AG09309 (cell line): ENCODE measurements at places on chromosomes 3 and 15.

GRCh38 chr15:75201616-75202250 lies at the start of gene C15orf39:
C15orf39 (plus strand) TSS chr15:75201882; CDS start chr15:75206049, 4,167 bp downstream.
- DNase-seq, result peak; percentile 17

GRCh38 chr3:169744366-169745054 lies 20.4 kb downstream of the TERC start:
- DNase-seq, result no peak

DNA sequence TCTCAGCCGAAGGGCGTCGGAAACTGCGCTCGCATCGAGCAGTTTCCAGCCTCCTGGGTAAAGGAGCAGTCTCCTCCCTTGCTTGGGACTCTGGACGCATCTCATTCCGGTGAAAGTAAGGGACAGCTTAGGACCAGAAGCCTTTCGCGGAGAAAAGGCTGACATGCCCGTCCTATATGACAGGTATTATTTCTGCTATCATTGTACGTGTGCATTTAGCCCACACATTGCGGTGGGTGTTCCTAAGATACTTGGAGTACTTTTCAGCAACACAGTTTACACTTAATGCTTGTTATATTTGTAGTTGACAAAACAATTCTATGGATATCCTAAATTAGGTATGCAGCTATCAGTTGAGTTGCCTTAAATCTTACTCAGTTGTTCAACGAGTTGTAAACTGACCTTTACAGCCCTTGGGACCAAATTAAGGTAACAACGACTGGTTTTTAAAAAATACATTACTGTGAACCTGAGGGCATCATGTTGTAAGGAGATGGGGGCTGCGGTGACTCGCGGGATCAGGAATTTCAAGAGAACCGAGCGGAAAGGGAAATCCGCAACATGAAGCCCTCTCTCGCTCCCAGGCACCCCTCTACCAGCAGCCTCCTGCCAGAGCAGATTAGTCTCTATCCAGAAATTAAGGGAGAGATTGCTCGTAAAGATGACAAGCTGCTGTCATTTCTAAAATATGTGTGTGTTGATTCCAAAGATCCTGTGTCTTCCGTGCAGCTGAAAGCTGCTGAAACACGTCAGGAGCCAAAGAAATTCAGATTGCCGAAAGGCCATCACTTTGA lies 632 bp upstream of the COPS2 start:
- no peak for DNase-seq

DNA sequence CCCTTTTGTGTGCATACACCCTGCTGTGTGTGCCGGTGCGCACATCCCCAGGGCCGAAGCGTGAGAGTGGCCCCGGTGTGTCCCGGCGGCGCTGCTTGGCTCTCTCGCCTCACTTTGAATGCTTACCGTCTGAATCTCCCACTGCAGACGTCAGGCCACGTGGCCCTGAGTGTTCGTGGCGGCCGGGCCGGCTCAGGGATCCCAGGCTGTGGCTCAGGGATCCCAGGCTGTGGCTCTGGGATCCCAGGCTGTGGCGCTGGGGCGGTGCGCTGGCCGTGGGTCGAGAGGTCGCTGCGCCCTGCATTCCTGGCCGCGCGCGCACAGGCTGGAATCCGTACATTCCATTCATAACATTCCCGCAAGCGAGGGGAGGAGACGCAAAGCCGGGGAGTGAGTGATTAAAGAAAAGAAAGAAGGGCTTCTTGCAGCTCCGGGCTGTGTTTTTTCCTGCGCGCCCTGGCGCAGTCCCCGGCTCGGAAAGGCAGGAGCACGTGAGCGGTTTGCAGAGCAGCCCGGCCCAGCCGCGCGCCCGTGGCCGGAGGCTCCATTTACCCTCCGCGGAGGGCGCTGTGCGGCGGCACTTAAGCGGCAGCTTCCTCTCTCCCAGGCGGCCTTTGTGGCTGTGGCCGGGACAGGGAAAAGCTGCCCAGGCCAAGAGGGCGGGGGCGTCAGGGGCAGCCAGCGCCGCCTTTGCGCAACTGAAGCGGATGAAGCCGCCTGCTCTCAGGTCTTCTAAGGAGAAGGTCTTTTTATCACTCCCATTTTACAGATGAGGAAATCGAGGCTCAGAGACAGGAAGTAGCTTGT lies 87.0 kb upstream of the ALDH1L1 start:
- DNase-seq, result peak; percentile 88

GRCh38 chr3:522888-523287 lies 326.3 kb downstream of the CHL1 start:
- no peak for DNase-seq

DNA sequence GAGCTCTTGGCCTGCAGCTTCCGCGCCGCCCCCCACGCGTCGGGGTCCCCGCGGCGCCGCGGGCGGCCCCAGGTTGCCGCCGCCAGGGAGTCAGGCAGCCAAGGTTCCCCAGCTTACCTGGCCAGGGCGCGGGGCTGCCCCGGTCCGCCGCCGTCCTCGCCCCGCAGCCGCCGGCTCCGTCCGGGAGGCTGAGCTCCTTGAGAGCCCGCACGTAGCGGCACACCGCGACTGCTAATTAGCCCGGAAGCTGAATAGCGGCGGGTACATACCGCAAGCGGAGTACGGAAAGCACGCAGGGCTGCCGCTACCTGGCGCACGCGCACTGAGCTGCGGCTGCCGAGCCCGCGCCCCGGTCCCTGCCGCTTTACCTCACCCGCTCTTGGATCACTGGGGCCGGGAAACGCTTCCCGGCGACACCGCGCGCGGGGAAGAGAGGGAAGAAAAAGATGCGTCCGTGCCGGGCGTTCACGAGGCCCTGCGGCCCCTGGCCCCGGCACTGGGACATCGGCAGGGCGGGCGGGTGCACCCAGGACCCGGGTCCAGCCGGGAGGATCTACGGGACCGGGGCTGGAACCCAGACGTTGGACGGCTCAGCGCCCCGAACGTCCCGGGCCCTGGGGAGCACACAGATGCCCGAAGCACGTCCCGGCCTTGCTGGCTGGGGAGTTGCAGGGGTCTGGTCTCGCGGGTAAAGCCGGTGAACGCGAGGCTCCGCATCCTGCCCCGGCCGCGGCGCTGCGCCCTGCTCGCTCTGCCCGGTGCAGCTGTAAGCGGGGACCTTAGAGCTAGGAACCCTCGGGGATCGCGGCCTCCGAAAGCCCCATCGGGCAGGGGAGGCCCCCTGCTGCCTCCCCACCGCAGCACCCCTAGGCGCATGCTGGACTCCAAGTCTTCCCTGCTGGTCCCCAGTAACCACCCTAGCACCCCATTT lies at the start of gene GOLGA8B:
GOLGA8B (minus strand) TSS at position 253 of the 931 bp plus-strand sequence. CDS start 47,739 bp downstream, outside the sequence.
- no peak for DNase-seq

GRCh38 chr15:55661428-55661827 lies 73.3 kb upstream of the PYGO1 start:
- DNase-seq, result no peak

- DNase-seq, result no peak
Measured at GRCh38 chr3:128895843-128896697, 16.6 kb downstream of the ACAD9 start.

- DNase-seq, result no peak
Measured at GRCh38 chr3:136634821-136635220, 117.4 kb downstream of the STAG1 start.

GRCh38 chr3:15010664-15011063 lies 54.5 kb downstream of the MRPS25 start:
- no peak for DNase-seq

DNA sequence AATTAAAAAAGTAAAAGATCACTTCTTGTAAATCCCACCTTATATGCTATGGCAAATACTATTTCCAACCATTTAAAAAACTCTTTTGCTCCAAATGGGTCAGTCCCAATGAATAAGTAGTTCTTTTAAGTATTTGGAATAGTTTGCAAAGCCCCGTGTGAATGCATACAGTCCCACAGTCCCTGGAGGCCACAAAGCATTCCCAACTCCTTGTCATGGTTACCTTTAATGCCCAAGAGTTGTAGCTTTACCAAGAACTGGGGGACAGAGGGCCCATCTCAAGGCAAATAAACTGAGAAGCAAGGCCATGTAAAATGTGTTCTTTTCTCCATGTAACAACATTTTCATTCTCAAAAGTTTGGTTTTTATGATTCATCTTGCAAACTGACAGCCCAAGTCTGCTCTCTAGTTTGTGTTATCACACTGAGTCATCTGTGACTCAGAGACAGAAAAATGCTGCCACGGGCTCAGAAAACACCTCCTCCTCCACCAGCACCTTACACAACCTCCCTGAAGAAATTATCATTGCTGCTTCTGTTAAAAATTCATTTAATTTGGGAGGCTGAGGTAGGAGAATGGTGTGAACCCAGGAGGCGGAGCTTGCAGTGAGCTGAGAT lies 336.2 kb downstream of the ERC2 start:
- peak; percentile 80 for DNase-seq

GRCh38 chr3:124862006-124862405 lies 25.2 kb downstream of the ITGB5 start:
- no peak for DNase-seq

GRCh38 chr15:92316586-92317295 lies 76.9 kb upstream of the ST8SIA2 start:
- DNase-seq, result no peak

DNA sequence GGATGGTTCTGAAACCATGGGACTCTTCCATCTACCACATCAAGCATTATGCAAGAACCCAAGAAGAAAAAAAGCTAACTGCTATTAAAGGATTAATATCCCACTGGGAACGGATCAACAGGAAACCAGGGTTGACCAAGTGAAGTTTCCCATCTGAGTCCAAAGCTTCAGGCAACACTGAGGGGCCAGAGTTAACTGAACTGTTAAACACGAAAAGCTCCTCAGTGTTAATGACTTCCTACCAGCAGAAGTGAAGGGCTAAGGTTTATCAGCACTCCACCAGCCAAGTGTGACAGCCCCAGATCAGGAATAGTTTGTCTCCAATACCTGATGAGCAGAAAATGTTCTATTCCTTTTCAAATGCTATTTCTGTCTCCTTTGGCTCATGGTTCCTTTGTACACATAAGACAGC lies 36.7 kb downstream of the PTPN9 start:
- no peak for DNase-seq

GRCh38 chr3:109640146-109640652 lies 302.9 kb upstream of the DPPA4 start:
- no peak for DNase-seq

DNA sequence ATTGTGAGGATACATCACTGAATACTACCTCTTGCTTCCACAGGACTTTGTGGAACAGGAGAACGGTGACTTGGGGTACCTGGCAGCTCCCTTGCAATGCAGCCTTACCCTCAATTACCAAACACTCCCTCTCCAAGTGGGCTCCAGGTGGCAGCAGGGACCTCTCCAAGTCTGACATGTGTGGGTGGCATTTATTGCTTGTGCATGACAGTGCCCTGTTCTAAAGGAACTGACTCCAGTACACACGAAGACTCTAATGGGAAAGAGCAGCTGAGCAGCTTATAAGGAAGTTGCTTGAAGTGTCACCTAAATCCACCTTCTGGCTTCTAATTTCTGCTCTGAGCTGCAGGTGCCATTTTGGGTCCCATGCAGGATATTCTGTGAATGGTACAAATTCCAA lies 174.1 kb upstream of the SLCO3A1 start:
- DNase-seq, result no peak

- no peak for DNase-seq
Measured at GRCh38 chr15:93454788-93455187, 365.8 kb upstream of the RGMA start.

DNA sequence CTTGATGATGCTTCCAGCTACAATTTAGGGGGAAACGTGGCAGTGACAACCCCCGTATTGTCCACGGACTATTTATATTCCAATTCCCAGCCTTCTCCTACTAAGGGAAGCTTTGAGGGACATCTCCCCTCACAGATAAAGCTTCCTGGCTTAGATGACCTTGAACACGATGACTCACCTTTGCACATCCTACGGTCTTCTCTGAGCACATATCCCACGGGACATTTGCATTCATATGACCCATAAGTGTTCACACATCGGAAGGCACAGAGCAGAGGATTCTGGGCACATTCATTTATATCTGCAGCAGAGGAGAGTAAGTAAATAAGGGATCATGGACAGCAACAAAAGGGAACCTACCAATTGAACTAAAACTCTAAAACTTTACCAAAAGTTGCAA lies 101.5 kb downstream of the DUT start:
- DNase-seq, result no peak

GRCh38 chr3:115836944-115837343 lies 213.6 kb downstream of the GAP43 start:
- DNase-seq, result no peak

DNA sequence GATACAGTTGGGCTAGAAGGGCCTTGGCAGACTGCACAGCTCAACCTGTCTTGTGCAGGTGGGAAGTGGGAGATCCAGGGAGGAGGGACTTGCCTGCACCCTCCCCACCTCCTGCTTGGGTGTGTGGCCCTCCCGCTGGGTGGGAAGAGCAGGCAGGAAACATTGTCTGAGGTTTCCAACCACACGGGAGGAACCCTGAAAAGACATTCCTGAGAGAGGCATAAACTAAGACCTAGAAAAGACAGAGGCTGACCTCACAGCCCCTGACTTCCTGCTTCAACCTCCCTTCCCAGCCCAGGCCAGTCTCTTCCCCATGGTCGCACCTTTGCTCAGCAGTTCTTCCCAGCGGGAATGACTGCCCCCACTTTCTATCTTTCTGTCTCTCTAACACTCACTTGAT lies 46.3 kb upstream of the INSYN1 start:
- no peak for DNase-seq

DNA sequence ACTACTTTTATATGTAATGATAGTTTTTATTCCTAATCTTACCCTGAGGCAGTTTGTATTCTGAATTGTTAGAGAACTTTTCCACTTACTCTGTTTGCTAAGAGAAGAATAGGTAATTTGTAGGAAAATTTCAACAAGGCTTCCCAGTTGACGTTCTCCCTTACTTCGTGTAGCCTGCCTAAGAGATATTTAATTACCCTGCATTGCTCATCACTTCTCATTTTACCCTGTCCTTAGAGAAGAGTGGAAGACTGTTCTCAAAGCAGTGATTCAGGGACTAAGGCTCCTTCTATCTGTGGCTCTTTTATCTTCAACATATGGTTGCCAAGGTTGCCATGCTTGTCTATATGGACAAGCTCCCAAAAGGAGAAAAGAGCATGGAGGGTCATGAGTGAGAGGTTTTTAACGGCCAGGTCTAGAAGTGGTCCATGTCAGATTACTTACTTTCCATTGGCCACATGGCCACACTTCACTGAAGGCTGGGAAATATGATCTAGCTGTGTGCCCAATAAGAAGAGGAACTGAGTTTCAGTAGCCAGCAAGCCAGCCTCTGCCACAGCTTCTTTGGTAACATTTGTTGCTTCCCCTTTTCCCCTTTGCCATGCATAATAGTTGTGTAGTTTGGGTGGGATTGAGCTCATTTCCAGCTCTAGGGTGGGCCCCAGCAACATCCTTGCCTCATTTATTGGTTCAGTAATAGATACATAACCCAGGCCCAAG lies 22.1 kb downstream of the PDE8A start:
- DNase-seq, result no peak

- no peak for DNase-seq
Measured at GRCh38 chr3:151859233-151859673, 14.2 kb upstream of the SUCNR1 start.
